NCI-H2171 treated with DMSO at 0.1 percent for 48 hours (cell line): ENCODE measurements at places on chromosomes 3 and 15.

DNA sequence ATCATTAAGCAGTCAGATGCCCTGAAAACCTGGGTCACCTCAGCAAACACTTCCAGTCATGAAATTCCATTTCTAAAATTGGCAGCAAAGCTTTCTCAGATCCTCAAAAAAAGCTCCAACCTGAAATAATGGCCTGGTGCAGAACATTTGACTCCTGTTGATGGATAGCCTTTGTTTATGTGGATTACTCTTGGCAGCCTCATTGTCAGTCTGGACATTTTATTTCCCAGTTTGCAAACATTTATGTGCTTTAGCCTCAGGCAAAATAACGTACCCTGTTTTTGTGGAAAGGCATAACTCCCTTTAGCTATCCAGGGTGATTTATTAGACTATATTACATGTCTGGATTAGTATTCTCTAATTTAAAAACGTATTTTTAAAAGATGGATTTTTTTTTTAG lies 53.9 kb downstream of the PXYLP1 start:
- no peak for DNase-seq

GRCh38 chr15:48914717-48915116 lies 36.8 kb downstream of the EID1 start:
- DNase-seq = no peak

DNA sequence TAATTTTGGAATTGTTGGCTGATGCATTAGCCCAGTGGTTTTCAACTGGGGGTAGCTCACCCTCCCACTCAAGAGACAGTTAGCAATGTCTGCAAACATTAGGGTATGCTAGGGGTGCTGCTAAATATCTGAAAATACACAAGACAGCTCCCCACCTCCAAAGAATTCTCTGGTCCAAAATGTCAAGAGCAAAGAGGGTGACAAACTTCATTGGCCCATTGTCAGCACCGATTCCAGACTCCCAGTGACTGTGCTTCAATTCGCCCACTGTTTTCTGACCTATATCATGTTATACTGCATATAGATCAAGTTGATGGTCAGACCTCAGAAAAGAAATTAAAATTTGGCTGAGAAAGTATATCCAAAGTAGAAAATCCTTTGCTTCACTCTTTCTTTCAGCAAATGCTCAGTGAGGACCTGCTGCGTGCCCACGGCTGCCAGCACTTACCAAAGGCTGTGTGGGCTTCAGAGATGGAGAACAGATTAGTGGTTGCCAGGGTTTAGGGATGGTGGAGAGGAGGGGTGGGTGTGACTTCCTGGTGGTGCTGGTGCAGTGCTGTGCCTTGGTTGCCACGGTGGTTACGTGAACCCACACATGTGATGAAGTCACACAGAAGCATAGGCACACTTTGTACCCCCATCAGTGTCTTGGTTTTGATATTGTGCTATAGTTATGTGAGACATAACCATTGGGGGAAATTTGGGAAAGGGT lies 204.0 kb downstream of the PLCL2 start:
- no peak for DNase-seq

- no peak for DNase-seq
Measured at GRCh38 chr3:17733215-17733614, 9.2 kb downstream of the TBC1D5 start.

DNA sequence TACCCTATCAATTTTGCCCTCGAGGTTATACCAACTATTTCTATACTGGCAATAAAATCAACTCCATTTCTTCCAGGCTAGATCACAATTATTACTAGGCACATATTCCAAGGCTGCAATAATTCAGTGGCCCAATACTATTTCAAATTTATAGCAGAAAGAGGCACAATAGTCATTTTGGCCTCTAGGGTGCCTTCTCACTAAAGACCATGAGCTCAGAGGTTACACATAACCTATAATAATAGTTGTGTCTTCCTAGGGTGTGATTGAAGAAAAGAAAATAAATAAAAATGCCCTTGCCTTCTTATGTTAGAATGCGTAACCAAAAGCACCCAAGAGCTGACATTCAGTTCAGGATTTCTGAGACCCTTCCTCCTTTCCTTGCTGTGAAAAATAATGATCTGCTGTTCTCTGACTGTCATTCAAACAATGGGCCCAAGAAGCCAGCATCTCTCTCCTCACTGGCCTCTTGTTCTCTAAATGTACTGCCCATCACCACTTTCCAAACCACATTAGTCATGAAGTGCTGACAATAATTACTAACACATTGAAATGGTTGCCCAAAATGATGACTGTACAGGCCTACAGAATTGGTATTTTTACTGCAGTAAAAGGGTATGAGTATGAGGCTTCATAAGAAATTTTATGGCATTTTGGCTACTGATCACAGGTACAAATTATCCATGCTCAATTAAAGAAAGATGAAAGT lies 244.8 kb downstream of the LRRN1 start:
- DNase-seq = no peak

GRCh38 chr15:42507514-42507913 lies 12.1 kb downstream of the SNAP23 start:
- DNase-seq = no peak

- DNase-seq = peak; percentile 72
Measured at GRCh38 chr3:133152056-133152455, 113.9 kb downstream of the TMEM108 start.

DNA sequence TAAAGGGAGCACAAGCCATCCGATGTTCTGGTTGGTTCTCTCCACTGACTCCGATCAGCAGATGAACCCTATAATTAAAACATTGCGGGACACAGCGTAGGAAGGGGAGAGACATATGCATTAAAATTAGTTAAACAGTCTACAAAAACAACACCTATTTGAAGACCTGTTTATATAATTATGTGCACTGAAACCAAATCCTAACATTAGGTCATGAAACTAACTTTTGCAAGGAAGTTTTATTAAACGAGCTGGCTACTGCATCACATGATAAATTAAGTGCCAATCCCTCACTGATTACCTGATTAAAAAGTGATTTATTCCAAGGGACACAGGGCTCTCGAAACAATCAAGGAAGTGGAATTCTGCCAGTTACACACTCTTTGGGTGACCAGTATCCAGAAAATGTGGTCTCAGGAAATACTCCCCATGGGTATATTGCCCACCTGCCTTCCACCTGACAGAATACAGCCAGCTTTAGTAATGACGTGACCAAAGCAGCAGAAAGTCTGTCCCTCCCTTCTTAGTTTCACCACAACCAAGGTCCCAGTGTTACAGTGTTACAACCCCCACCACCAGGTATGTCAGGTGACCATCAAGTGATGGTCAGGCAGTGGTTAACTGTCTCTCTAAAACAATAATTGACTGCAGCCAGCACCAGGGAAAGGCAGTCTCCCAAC lies 69.5 kb downstream of the HERC1 start:
- no peak for DNase-seq

DNA sequence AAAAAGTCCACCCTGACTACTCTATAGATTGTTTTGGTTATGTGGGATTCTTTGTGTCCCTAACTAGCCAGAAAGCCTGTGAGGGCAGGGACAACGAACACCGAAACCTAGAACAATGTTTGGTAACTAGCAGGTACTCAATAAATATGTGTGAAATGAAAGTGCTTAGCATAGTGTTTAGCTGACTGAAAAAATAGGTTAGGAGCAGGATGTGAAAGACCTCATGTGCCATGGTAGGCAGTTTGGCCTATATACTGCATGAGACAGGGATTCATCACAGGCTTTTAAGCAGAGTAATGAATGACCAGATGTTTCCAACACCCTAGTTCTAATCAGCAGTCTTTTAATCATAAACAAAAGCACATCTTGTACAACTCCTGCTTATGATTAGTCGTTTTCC lies 64.2 kb downstream of the MYO5A start:
- no peak for DNase-seq

DNA sequence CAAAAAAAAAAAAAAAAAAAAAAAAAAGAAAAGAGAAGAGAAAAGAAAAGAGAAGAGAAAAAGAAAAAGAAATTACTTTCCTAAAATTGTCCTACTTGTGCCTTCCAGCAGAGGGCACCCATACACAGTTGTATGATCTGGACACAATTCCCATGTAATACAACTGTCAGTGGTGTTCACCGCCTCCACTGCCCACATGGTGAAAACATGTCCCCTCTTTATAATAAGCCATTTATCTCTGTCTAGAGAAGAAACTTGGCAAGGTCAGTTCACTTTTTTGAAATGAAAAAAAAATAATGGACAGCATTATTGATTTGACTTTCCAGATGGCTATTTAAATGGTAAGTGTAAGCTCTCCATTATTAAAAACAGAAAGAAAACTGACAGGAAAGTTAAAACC lies 459.4 kb downstream of the GBE1 start:
- DNase-seq = peak; percentile 1

GRCh38 chr15:80953001-80953952 lies 36.3 kb downstream of the MESD start:
- no peak for DNase-seq

GRCh38 chr3:172699031-172699430 lies 11.8 kb downstream of the NCEH1 start:
- no peak for DNase-seq

DNA sequence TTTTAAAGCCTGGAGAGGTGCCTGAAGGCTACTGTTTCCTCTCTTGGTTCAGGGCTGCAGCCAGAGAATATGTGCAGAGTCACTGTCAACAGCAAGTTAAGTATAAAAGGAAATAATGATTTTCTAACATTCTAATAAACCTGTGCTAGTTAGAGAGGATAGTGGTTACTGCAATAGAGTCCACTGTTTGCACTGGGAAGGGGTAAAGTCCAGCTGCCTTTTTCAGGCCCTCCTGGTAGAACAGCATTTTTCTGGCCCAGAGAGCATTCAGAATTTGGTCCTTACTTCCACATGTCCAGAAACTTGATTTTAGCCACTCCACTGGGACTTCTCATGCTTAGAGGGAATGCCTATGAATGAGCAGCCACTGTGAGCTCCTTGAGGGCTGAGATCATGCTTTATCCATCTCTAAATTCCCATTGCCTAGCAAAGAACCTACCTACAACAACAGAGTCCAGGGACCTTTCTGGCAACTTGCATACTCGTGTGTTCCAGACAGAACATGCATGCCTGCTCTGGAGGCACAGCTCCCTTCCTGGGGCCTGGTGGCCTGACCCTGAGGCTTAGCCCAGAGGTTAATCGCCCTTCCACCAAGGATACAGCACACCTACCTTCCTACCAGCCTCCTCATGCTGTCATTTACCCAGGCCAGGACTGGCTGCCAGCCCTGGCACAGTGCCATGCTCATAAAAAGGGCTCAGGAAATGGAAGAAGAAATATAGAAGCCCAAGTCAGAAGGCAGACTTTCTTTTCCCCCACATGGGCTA lies 50.3 kb upstream of the ATP13A3 start:
- peak; percentile 51 for DNase-seq

- peak; percentile 16 for DNase-seq
Measured at GRCh38 chr3:195250473-195251251, 20.3 kb downstream of the XXYLT1 start.

GRCh38 chr15:74788042-74788682 lies 6.3 kb downstream of the CSK start:
- no peak for DNase-seq

- DNase-seq = no peak
Measured at GRCh38 chr3:29606416-29606815, 325.5 kb downstream of the RBMS3 start.

DNA sequence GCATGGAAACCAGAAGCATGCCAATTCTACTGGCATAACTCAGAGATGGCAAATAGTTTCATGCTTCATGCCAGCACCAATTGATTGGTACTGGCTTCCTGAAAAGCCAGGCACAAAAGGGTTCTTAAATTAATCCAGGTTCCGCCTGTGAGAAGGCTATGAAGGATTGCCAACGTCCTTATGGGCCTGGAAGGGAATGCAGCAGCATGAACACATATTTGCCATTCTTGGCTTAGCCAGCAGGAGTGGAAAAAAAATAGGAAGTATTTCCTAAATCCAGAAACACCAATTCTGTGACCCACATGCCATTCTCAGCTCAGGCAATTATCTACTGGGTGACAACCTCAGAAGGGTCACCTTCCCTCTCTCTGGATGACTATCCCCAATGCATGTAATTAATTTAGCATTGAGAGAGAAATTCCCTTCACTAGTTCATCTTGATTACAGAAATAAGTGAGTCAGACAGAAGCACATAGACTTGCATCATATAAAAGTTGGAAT lies 36.0 kb downstream of the ADAMTS9 start:
- DNase-seq = no peak

- DNase-seq = no peak
Measured at GRCh38 chr3:194259982-194260766, 91.0 kb downstream of the CPN2 start.

- no peak for DNase-seq
Measured at GRCh38 chr3:128782282-128783146, 56.5 kb downstream of the RAB7A start.

GRCh38 chr3:8775181-8775580 lies 5.8 kb upstream of the OXTR start:
- no peak for DNase-seq

DNA sequence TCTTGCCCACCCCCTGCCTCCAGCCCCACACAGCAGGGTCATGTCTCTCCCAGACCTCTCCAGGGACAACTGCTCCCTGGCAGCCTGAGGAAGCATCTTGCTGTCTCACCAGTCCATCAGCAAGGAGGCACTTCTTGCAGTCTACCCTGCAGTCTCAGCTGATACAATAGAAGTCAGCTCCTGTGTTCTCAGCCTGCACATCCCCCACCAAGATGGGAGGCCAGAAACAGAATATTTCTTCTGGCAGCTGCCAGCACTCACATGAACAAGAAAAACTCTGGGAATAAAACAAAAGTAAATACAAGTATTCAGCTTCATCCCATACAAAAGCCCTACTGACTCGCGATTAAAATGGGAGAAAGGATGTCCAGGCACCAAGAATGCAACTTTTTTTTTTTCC lies 457.4 kb upstream of the PROK2 start:
- no peak for DNase-seq

GRCh38 chr15:90101130-90101968 lies 919 bp downstream of the IDH2 start:
- DNase-seq = peak; percentile 49

DNA sequence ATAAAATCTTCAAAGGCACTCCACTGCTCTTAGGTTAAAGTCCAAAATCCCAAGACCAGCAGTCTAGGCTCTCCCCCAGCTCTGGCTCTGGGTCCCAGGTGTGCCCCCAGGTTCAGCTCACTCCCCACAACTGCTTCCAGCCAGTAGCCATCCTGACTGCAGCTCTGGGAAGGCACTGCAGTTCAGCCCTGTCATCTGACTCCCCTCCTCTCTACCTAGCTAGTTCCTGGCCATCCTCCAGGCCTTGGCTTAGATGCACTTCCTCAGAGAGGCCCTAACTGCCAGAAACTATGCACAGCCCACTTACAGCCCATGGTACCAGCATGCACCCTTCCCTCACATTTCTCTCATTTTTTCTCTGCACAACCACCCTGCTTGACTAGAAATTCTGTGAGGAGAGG lies 25.5 kb downstream of the TBC1D2B start:
- peak; percentile 44 for DNase-seq

GRCh38 chr15:93942269-93942694 lies 289.1 kb upstream of the MCTP2 start:
- DNase-seq = peak; percentile 13
